ENCODE measurements at places on chromosomes 5 and 9.

DNA sequence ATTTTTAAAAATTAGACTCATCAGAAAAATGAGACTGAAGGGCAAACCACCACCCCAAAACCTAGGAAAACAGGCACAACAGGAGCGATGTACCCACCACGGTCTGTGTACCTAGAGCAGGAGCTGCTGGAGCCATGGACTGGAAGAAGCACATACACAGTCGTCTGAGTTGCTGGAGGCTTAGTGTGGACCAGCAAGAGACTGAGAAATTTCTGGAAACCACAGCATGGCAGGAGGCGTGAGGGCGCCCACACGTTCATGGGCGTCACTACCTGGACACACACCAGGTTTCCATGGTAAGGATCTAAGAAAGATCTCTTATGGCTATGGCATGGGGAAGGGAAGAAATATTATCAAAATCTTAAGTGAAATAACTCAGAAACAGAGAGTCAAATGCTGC lies 91.9 kb downstream of the MED10 start:
- DNase-seq, result no peak

DNA sequence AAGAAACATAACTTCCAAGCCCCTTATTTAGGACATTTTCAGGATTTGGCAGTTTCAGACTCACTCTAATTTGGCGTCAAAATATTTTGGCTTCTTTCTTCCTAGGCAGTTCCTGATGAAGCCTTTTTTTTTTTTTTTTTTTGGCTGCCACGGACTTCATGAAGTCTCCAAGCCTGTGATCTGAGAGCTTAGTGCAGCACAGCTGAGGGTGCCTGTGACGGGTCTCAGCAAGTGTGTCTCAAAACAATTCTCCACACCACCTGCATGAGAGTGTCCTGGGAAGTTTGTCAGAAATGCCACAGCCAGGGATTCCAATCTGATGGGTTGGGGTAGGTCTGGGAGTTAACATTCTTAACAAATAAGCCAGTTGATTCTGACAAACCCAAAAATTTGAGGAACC lies 6.0 kb upstream of the ESM1 start:
- DNase-seq, result no peak

GRCh38 chr5:96743805-96744204 lies 63.9 kb downstream of the ERAP1 start:
- no peak for DNase-seq

GRCh38 chr5:132477784-132478365 lies 12.7 kb downstream of the IRF1 start:
- DNase-seq, result no peak

Data from stimulated activated CD4-positive, alpha-beta T cell treated with anti-CD3 and anti-CD28 coated beads, Interleukin-2, amount 100 ng/mL, for 24 hours (primary cell).